HS-5 (cell line): ENCODE measurements at places on chromosomes 2 and 18.
A peak's percentile ranks its signal among the peaks of the same experiment; 100 is the strongest.

- no peak for DNase-seq
These were observed 75.7 kb upstream of the ATIC start for GRCh38 chr2:215236131-215236530.

DNA sequence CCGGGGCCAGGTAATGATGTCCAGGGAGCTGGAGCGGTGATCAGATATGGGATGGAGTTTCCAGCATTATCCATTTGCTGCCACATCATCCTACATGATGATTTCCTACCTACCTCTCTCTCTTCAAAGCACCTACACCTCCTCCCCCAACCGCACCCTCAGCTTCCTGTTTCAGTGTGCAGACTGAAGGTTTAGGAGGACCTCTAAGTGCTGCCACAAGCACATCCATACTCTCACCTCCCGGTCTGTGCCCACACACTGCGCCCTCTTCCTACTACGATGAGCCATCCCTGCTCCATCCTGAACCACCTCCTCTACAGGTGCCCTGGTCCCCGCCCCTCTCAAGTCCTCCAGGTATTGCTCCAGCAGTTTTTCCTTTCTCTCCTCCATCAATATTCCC is 123.7 kb downstream of the ALPK2 start:
- no peak for DNase-seq

- no peak for DNase-seq
These were observed 147.9 kb downstream of the TNS1 start for GRCh38 chr2:217854684-217855420.

DNA sequence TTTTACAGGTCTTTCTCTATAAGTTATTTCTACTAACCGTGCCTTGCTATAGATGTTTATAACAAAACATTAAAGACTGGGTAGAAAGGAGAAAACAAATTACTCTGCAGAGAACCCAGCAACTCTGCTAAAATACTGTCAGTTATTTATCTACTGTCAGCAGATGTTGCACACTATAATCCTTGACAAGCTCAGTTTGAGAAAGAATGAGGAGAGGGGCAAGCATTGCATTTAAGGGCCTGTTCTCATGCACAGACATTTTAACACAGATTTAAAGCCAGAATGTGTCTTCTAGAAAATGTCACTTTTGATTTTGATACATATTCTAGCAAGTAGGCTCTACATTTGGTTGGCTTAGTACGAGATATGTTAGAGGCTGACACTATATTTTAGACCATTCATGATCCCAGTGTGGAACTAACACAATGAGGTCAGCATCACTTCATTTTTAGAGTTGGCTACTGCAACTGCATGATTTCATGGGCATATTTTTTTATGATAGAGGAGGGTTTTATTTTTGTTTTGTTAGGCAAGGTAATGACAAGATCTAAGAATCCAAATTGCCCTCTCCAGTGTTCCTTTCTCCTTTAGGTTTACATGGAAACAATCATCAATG is 516.4 kb downstream of the ZEB2 start:
- no peak for DNase-seq

- no peak for DNase-seq
These were observed at the start of gene IL18R1 for GRCh38 chr2:102355526-102356380. Gene IL18R1, plus strand, starts transcription at chr2:102355796. Its CDS starts 6,865 bp downstream, at chr2:102362661.

- peak; percentile 86 for DNase-seq
These were observed 162.0 kb downstream of the RTP5 start for GRCh38 chr2:242031481-242032019.

- DNase-seq = no peak
These were observed 11.2 kb downstream of the CELF4 start for GRCh38 chr18:37554399-37554787.

- DNase-seq = no peak
These were observed 131.2 kb downstream of the NEDD4L start for GRCh38 chr18:58175122-58175785.

- DNase-seq = no peak
These were observed 235.6 kb downstream of the ICOS start for GRCh38 chr2:204172145-204172600.

- no peak for DNase-seq
These were observed 403 bp upstream of the CLUL1 start for GRCh38 chr18:596288-596881.

DNA sequence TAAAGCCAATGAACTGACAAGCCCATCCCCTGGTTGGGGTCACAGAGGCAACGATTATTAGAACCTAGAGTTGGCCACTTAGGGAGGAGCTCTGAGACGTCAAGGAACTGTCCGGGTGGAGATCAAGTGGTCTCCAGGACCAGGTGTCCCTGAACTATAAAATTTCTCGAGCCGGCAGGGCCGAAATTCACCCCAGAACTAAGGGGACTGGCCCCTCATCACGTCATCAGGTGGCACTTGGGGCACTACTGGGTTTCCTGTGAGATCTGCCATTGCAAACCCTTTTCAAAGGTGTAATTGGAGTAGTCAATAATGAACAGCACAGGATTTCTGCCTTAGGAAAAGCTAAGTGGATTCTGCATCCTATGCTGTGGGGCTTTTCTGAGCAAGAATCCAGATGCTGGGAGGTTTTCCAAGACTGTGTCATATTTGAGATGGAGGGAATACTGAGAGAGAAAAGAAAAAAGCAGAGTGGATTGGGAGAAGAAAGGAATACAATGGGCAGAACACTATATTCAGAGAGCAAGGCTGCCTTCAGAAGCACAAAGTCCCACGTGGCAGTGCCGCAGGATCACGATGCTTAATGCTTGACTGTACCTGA is 113.6 kb downstream of the ALPK2 start:
- no peak for DNase-seq

DNA sequence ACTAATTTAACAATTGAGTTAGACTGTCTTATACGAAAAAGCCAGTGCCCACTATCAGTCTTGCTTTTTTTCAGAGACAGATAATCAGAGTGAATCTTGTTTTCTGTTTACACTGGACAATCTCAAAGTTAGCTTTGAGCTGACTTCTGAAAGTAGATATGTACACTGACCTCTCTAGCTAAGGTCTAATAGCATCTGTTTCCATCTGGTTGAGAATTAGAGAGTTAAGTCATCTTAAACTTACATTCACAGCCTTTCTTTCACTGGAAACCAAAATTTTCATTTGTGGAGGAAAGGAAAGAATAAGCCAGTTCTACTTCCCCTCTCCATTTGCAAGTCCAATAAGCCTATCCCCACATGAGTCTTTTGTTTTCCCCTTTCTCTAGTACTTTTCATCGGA is 89.3 kb downstream of the VRK2 start:
- no peak for DNase-seq

GRCh38 chr2:97914691-97915213 is 81.0 kb downstream of the TMEM131 start:
- DNase-seq = no peak

- peak; percentile 75 for DNase-seq
These were observed 51.1 kb downstream of the RTN4 start for GRCh38 chr2:54999182-54999581.

DNA sequence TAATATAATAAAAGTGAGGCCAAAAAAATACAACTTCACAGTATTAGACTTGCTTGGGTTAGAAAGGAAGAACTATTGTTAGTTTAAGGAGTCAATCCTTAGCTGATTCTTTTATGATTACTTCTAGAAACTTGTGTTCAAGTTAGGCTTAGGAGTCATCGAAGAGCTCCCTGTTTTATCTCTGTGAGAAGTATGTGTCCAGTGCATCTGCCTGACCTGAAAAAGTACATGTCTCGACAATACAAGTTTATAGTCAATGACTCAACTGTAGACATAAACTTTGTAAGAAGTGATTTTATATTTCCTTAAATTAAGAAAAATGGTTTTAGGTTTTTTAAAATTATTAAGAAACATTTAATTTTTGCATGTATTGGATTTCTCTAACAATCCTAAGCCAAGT is 571.2 kb downstream of the ZEB2 start:
- DNase-seq = no peak

- DNase-seq = peak; percentile 26
These were observed 612.1 kb downstream of the KCNJ3 start for GRCh38 chr2:155310589-155310988.

GRCh38 chr2:147500819-147501395 is 343.9 kb upstream of the ACVR2A start:
- no peak for DNase-seq

DNA sequence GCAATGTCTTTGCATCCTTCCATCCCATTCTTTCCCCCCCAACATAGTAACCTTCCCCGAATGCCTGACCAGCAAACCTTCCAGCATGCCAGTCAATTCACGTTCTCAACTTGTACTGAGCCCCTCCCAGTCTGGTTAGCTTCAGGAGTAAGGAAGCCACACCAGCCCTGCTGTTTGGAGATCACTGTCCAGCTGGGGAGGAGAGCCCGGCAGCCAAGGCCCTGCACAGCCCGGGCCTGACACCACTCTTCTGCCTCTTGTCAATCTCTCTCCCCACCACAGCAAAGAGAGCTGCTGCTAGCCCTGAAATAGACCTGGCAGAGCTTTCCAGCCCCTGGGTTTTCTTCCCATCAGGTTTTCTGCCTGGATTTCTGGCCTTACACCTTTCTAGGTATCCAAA is 185.8 kb upstream of the ID2 start:
- no peak for DNase-seq

- no peak for DNase-seq
These were observed 300.1 kb downstream of the NOL4 start for GRCh38 chr18:33924576-33924975.

DNA sequence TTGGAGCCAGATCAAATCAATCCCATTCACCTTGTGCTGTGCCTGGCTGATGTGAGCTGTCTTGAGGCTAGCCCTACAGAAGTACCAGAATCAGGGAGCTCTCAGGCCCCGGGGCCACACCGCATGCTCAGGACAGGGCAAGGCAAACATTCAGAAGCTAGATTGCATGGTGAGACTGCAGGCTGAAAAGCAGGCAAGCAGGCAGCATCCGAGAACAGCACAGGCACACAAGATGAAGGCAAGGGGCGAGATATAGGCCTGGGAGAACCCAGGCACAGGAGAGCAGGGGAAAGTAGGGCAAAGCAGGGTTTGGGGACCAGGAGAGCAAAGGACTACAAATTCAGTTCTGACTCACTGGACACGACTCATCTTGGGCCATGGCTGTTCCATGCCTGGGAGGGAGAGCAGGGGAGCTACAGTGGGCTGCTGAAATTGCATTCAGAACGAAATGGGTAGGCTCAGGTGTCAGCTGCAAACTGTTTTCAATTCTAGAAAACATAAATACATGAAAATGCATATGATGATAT is 59.6 kb downstream of the GALNT14 start:
- DNase-seq = peak; percentile 25

GRCh38 chr18:77079954-77080682 is 52.5 kb downstream of the MBP start:
- DNase-seq = no peak

DNA sequence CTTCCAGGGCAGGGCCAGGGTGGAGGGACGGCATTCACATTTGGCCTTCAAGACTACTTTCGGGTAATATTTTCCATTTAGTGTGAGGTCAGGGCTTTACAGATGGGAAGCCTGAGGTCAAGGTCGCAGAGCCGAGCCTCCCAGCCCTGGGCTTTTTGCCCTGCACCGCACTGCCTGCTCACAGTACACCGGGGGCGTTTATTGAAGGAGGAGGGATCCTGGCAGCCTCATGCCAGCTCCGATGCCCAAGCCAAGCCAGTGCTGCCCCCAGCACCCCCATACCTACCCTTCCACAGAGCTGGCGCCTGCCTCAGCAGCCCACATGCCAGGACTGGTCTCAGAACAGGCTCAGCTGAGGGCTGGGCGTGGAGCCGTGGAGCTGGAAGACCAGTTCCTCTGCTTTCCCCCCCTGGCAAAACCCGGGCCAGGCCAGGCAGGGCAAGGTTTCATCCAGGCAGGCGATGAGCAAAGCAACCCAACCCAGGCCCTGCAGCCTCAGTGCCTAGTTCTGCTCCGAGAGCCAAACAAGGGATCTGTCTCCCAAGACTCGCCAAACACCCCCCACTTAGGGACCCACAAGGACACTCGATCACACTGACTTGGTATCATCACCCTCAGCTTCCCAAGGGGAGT is 11.9 kb downstream of the SDC1 start:
- no peak for DNase-seq

- DNase-seq = no peak
These were observed 199.9 kb downstream of the BCL2 start for GRCh38 chr18:63119647-63120046.

DNA sequence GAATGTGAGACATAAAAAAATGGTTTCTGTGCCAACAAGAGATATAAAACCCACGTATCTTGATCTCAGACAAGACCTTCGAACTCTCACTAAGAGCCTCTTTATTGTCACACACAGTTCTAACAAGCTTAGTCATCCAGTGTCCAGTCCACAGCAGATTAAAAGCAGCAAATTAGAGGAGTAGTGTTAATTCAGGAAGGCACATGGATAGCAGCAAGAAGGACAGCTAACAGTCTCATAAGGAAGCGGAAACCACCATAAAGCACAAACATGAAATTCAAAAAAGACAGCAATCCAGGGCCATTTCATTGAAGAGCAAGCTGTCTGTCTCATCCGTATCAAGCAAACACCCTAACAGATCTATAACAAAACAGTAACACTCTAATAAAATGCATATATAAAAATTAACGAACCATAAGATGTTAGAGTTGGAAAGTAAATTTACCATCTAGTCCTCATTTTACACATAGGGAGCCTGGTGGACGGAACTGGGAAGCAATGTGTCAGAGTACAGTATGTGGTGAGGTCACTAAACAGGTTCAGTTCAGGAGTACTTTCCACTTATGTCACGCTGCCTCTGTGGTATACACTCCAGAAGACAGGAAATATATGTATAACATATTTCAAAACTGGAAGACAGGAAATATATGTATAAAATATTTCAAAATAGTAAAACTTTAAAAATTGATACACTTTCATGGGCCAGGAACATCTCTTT is 18.3 kb downstream of the AAK1 start:
- DNase-seq = no peak

DNA sequence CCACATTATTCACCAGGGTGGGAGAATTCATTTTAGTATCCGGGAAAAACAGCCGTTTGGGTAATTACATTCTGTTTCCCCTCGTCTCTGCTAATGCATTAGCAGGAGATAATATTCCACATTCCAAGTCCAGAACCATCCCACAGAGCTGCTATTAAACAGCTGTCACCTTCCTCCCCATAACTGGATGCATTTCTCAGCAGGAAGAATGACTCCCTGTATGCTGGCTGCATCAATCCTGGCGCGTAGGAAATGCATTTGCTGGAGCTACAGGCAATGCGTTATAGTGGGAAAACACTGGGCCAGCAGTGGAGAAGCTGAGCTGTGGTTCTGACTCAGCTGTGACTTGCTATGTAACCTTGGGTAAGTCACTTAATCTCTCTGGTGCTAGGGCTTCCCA is 246.0 kb downstream of the CLIP4 start:
- no peak for DNase-seq

- DNase-seq = no peak
These were observed 76.7 kb downstream of the PTGR3 start for GRCh38 chr18:75132098-75132870.

DNA sequence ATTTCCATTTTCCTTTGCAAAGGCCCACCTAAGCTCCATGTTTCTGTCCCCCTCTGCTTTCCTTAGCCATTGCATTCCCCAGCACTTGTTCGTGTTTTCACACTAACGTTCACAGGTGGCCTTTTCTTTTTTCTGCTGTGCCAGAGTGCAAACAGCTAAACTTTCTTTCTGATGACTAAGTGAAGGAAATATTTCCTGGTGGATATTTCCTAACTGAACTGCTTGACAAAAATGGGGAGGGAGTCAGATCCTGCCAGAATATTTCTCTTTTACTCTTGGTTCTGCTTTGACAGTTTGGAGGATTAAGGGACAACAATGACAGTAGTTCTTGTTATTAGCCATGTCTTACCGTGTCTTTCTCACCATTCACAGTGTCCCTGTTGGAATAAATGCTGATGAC is 344.0 kb downstream of the ARHGAP15 start:
- DNase-seq = peak; percentile 51
